ENCODE measurements at places on chromosomes 7 and 10.

- DNase-seq, result peak; percentile 49
These were observed 2.0 kb downstream of the SRGN start for GRCh38 chr10:69089638-69090599.

DNA sequence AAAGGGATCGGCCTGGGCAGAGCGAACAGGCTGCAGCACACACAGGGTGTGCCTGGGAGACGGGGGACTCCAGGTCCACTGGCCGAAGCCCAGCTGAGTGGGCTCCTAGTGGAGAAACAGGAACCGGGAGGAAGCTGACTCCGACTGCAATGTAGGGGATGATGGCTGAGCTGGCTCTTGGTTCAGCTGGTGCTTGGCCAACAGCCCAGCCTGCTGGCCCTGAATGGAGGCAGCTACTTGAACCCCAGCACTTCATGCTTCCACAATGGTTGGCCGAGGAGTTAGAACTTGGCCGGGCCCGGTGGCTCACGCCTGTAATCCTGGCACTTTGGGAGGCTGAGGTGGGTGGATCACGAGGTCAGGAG is 27.0 kb upstream of the FRAT2 start:
- DNase-seq, result no peak

GRCh38 chr10:59896191-59896590 is 10.2 kb downstream of the CCDC6 start:
- DNase-seq, result no peak

DNA sequence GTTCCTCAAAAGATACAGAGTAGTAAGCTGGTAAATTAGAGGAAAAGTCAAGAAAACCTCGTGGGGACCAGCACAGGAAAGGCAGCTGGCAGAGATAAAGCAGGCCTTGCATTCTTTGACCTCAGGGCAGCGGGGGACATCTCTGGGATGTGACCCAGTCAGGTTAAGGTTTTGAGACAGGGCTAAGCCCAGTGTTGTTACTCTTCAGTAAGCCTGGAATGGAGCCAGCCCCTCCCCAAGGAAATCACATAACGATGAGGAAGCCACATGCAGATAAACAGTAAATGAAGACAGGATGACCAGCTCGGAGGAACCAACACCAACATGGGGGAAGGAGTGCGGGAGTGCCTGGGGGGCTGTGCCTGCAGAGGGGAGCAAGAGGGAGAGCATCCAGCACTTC is 99.6 kb downstream of the JAZF1 start:
- DNase-seq, result no peak

DNA sequence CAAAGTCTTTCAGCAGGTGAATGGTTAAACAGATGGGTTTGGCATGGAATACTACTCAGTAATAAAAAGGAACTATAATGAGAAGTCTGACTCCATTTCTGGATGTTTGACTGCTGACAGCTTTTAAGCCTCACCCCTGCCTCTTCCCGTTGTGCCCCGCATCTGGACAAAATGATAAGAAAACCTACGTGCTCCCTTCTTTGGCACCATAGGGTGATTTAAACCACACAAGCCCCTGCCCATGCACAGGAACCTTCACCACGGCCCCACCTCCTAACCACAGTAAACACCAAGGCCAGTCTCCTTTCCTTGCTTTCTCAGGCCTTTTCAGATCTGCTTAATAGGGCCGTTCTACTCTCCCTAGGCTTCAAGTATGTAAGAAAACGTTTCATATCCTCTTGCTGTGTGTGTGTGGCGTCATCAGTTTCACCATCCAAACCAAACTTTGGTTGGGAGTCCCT is 47.1 kb upstream of the UBN2 start:
- DNase-seq, result no peak

DNA sequence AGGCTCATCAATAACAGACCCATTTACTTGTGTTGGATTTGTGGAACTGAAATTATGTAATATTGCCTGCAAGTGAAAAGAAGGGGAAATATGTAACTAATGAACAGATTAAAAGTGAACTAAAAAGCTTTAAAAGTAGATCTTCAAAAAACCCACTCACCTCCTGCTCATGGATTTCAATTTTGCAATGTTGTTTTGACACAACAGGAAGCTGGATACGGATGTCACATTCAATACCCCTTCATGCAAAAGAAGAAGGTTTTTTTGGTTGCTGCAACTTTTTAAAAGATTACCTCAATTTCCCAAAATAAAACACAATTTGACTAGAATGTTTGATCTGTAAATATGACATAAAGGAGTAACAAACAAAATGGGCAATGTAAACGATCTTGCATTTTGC is 3.3 kb downstream of the MKI67 start:
- no peak for DNase-seq

GRCh38 chr7:93232673-93233018 is 480 bp downstream of the VPS50 start:
- no peak for DNase-seq

Data from Ammon's horn (tissue), 1 donor.